CD4-positive, alpha-beta T cell treated with Interleukin-6 at 100 ng/mL for 8 hours (primary cell): ENCODE measurements at places on chromosomes 3 and 15.

DNA sequence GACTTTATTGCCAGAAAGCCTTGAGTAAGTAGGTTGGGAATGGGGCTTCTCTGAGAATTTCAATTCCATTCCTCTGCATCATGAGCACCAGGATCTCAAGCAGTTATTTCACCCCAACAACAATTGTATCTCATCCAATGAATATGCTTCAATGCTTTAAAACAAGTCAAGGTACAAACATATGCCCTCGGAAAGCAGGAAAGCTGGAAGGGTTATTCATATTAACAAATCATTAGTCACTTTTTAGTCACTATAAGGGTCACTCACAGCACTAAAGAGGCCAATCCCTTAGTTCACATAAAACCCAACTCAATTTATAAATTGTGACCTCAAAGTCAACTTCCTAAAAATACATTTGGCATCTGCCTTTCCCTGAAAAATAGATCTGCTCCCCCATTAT lies 16.2 kb downstream of the MB21D2 start:
- no peak for DNase-seq

DNA sequence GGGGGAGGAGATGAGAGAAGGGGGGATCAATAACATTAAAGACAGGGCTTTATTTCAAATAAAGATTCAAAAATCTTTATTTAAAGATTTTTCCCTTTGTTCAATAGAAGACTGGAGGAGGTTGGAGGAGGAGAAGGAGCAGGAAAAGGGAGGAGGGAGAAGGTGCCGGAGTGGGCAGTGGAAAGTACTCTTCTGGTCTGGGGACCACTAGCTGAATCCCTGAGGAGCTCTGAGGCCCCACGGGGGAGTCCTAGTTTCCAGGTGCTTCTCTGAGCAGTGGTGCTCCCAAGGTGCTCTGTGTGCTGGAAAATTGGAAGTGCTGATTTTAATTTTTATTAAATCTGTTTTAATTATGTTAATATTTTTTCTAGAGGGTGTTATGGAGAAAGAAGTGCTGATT lies 19.4 kb upstream of the SEMA4B start:
- no peak for DNase-seq

DNA sequence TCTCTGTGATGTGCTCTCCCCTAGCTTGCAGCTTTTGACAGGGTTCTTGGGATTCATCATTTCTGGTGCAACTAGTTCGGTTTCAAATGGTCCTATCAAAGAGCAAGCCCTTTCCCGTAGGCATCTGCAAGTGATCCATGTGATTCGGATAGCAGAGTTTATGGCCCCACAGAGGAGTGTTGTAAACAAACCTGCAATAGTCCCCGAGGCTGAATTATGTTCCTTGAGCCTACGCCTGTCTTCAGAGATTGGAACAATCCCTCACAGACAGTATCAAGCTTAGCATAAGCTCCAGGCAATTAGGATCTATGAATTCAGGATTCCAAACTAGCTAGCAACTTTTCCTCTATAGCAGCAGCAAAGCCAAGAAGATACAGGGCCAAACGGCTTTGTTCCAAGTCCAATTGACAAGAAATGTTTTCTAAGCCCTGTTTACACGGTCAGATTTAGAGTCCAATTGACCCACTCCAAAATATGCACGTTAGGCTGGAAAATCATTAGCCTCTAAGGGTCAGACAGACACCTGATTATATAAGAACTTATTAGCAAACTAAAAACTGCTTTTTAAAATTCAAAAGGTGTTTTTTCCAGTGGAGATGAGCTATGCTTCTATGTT lies 24.8 kb downstream of the LNP1 start:
- no peak for DNase-seq

DNA sequence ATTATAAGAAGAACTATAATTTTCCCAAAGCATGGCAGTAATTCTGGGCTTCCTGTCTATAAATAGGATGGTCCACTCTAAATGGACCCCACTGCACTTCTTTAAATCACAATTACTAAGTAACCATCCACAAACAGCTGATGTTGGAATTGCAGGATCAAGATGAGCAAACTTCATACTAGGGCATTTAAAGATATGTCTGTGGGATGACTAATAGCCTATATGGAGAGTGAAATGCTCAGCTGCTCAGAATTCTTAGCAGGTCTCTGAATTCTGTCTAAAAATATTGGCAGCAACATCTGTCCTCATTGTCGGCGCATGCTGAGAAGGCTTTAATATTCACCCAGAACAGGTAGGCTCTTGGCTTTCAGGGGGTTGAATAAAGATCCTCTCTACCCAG lies 140.4 kb downstream of the SATB1 start:
- no peak for DNase-seq

- DNase-seq = no peak
Observed at GRCh38 chr15:74179101-74179841, 5.8 kb downstream of the ISLR start.

GRCh38 chr3:3119393-3119851 lies 7.3 kb upstream of the TRNT1 start:
- DNase-seq = no peak

GRCh38 chr15:68316061-68316804 lies 38.7 kb downstream of the FEM1B start:
- DNase-seq = no peak

DNA sequence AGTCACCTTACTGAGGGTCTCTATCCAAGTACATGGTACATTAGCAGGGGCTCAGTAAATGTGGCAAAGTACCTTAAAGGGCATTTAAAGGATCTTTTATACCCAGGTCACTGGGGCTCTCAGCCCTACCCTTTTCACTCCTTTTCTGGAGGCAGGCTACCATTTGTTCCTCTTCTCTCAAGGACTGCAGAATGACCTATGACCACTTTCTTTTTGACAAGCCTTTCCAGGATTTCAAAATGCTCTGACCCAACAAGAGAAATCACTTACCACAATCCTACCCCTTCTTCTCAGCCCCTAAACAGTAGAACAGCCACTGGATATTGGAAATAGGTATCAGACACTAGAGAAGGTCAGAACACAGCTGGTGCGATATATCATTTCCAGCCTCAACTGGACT lies 221.8 kb upstream of the TPRG1 start:
- DNase-seq = no peak

GRCh38 chr15:96966554-96966953 lies 636.1 kb downstream of the NR2F2 start:
- no peak for DNase-seq

- no peak for DNase-seq
Observed at GRCh38 chr15:66236806-66237375, 16.7 kb downstream of the MEGF11 start.

GRCh38 chr3:126979046-126979628 lies 3.8 kb upstream of the PLXNA1 start:
- no peak for DNase-seq
